ENCODE measurements at places on chromosomes 7 and 10. TPM values are rescaled to one million over a fixed set of nuclear protein-coding genes. Genes with fewer than 3 reads are reported as not detected.
A peak's percentile ranks its signal among the peaks of the same experiment; 100 is the strongest.

UNCX gene
- total RNA-seq, result not detected

GRCh38 chr7:20424500-20424899, 93.8 kb downstream of the ITGB8 start:
- no peak for DNase-seq

- DNase-seq, result no peak
Observed at GRCh38 chr10:22501413-22501812, 156.1 kb downstream of the SPAG6 start.

DNA sequence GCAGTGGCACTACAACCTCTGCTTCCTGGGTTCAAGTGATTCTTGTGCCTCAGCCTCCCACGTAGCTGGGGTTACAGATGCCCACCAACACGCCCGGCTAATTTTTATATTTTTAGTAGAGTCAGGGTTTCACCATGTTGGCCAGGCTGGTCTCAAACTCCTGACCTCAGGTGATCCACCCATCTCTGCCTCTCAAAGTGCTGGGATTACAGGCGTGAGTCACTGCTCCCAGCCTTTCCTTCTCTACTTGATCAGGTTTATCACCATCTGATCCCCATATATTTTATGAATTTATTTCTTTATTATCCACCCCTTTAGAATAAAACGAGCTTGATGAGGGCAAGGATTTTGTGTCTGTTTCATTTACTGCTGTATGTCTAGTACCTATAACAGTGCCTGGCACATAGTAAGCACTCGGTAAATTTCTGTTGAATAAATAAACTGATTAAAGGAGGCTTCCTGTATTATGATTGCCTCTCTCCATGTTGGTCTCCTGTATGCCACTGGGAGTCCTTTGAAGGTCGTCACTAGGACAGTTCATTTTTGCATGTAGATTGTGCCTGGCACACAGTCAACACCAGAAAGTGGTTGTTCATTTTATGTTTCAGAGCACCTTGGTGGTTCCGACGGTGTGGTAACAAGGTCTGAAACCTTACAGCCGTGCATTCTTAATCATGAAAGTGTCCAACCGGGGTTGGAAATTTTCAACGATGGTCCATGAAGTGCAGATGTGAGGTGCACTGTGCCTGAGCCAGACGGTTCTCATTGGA, 9.6 kb upstream of the EIF3A start:
- DNase-seq, result no peak

- peak; percentile 8 for DNase-seq
Observed at GRCh38 chr10:6445671-6446316, 134.3 kb downstream of the PRKCQ start.

- DNase-seq, result no peak
Observed at GRCh38 chr7:87345962-87346371, 503 bp downstream of the CROT start.

DNA sequence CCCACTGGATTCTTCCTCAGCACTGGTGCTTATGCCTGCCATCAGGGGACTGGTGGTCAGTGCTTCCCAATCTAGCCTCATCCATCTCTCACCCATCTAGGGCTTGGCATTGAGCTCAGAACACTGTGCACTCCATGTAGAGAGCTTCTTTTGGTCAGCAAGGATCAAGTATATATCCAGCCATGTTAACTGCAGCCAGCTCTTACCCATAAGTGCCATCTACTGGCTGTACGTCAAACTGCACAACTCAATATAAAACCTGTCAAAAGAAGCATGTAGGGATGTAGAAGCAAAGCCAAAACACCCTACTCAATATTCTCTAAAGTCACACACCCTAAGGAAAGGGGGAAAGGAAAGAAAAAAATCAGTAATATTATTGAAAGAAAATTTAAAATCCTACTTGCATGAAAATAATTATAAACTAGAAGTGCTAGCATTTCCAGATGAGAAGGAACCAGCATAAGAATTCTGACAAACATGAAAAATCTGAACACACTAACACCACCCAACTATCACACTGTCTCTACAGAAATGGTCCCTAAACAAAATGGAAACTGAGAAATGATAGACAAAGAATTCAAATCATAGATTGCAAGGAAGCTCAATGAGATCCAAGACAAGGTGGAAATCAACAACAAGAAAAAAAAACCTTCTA, 531.1 kb upstream of the STEAP1 start:
- peak; percentile 32 for DNase-seq

GRCh38 chr7:70347463-70348254, 749.4 kb downstream of the AUTS2 start:
- DNase-seq, result no peak

DNA sequence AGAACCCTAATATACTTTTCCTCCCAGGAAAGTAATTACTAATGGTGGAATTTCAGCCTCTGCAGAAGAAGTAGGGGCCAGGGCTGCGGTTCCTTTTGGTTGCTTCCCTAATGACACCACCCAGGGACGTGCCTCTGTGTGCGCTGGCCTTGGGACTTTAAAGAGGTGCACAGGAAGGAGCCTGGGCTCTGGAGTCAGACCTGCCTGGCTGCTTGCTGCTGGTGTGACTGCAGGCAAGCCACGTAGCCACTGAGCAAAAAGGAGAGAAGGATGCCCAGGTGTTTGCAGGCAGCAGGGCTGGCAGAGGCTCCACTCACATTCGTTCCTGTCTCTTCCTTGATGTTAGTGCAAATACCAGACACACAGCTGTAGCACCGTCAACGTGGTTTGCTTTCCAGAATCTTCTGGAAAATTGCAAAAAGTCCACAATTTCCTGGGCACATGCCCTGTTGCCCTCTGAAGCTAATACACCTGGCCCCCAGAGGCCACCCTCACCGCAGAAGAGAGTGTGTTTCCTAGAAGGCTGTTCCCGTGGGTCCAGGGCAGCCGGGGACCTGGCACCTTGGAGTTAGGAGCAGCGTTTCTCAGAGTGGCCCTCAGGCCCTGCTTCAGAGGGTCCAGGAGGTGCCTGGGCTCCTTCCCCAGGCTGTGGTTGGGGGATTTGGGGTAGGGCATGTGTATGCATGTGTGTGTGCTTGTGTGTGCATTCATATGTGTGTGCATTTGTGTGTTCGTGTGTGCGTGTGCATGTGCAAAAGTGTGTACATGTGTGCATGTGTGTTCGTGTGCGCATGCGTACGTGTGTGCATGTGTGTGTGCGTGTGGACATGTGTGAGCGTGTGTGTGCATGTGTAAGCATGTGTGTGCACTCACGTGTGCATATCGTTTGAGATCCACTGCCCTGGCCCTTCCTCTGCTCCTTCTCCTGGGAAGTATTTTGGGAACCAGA, 12.8 kb upstream of the PRKAG2 start:
- DNase-seq, result no peak

LBX1 gene
- total RNA-seq, result 0.15 TPM

GRCh38 chr7:18815261-18815960, 302.0 kb downstream of the TWIST1 start:
- no peak for DNase-seq

LRMDA gene
- total RNA-seq, result 1.2 TPM

NPSR1 gene
- total RNA-seq, result not detected

NODAL gene
- total RNA-seq, result not detected

MSANTD7 gene
- 10.4 TPM for total RNA-seq

DNA sequence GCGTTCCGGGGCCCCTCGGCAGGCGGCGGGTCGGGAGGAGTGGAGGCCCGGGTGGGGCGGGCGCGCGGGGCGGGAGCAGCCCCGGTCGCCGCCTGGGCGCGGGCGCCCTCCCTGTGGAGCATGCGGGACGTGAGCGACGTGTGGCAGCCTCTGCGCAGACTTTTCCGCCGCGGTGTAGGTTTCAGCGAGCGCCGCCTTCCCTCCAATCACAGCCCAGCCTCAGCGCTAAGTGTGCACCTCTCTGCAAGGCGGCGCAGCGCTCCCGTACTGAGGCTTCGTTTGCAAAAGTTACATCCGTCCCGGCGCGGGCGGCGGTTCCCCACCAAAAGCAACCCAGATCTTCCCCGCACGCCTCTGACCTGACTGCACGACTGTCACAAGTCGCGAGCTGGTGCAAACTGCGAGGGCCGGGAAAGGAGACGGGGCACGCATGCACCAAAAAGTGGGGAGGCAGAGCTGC, 1.2 kb upstream of the PFKFB3 start:
- no peak for DNase-seq

GRCh38 chr10:112456533-112456932, 9.5 kb downstream of the VTI1A start:
- no peak for DNase-seq

GRCh38 chr7:70657989-70658632, 473.8 kb upstream of the GALNT17 start:
- no peak for DNase-seq

DNA sequence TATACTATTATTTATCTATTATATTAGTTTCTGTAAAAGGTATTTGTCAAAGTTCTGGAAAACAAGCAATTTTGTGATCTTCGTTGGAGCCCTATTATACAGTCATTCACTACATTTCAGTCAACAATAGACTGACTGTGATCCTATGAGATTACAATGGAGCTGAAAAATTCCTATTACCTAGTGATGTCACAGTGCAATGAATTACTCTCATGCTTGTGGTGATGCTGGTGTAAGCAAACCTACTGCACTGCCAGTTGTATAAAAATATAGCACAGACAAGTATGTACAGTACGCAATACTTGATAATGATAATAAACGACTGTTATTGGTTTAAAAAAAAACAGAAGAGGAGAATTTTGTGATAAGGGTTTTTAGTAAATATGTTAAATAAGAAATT, 21.4 kb downstream of the OR6V1 start:
- no peak for DNase-seq
